ENCODE measurements at places on chromosomes 5 and 9.

GRCh38 chr5:111229221-111229835 lies 5.1 kb downstream of the CAMK4 start:
- no peak for DNase-seq

DNA sequence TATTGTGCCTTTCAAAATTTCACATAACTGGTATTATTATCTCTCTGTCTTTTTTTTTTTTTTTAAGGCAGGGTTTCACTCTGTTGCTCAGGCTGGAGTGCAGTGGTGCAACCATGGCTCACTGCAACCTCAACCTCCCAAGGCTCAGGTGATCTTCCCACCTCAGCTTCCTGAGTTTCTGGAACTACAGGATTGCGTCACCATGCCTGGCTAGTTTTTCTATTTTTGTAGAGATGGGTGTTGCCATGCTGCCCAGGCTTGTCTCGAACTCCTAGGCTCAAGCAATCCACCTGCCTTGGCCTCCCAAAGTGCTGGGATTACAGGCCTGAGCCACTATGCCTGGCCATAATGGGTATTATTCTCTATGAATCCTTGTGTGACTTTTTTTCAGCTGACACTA lies 402.3 kb upstream of the SMARCA2 start:
- no peak for DNase-seq

GRCh38 chr9:113258282-113258681 lies 17.1 kb downstream of the CDC26 start:
- DNase-seq: no peak

DNA sequence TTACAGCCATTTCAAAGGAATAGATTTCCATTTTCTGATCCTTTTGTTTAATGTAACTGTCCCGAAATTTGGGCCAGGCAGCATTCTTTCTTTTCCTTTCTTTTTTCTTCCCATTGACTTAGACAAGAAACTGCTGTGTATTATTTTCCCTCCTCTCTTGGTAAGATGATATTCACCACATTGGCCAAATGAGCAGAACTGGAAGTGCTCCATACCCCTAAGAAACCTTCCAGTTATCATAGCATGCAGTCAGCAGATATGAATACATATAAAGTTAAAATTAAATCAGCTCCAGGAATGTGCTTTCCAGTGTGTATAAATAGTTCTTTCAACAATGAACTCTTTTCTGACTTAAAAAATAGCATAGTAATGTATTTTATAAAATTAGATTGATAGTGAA lies 168.5 kb upstream of the GAS1 start:
- DNase-seq: no peak

DNA sequence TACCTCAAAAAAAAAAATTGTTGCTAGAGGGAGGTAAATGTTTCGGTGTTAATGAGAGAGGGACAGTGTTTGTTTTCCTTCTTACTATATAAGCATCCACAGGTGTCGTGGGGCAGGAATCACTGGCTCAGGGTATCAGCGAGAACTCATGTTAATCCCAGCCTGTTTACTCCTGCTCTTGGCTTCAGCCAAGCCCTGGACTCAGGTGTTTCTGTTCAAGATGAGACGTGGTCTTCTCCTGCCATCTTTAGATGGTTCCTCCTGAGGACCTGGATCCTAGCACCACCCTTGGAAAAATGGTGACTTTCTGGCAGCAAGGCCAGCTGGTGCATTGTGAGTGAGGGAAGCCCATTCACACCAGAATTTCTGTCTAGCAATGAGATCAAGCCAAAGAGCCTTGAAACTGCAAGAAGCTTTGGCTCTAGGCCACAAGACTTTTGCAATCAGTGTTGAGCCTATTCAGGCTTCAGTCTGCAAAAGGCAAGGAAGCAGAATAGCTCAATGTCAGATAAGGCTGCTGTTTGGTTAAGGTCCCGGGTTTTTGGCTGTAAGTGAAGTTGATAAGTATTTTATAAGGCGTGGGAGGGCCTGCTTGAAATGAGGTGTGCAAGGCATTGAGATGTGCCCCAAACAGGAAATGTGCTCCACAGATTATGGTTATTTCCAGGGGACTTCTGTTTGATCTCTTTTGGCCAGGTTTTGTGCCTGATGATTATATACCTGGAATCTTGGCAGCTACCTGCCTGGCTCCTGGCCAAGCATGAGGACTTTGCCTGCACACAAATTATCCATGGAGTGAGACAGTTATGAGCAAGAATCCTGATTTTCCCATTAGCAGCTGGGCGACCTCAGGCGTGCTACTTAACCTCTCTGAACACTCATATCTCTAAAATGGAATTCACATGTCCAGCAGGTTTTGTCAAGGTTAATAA lies 99.8 kb downstream of the TENT4A start:
- DNase-seq: no peak

GRCh38 chr5:99368726-99369125 lies 439.9 kb upstream of the CHD1 start:
- no peak for DNase-seq

- DNase-seq: no peak
These were observed 98.3 kb upstream of the PHYKPL start for GRCh38 chr5:178330791-178331404.

DNA sequence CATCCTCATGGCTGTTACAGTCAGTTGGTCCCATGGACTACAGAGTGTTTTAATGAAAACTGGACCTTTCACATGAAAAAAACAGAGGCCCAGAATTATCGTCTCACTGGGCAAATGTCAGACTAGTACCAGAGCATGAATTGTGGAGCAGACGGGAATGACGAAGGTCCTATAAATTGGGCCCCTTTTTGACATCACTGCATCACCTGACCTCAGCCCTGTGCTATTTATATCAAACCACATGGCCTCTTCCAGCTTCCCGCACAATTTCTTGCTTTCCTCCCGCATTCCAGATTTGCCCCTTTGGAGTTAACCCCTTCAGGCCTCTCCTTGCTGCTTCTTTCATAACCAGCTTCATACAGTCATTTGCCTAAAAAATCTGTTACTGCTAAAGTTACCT lies 301.7 kb downstream of the ATPSCKMT start:
- DNase-seq: no peak

DNA sequence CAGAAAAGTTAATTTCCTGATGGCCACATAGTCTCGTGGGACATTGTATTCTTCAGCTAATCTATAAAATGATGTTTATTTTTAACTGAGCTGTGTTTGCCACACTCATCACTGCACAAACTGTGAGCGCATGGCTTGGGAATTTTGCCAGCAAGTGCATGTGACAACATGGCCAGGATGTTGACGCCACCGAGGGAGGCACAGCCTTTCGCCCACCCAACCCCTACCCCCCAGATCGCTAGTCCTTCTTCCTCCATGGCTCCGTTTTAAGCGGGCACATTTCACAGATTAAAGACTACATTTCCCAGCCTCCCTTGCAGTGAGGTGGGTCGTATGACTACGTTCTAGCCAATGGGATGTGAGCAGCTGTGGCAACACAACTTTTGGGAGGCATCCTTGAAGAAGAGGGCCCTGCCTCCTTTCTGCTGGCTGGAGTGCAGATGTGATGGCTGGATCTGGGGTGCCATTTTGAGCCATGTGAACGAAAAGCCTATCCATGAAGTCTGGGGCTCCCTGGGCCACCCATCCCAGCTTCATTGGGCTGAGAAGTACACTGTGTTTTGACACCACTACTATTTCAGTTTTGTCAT lies 7.9 kb downstream of the NRARP start:
- DNase-seq: no peak

DNA sequence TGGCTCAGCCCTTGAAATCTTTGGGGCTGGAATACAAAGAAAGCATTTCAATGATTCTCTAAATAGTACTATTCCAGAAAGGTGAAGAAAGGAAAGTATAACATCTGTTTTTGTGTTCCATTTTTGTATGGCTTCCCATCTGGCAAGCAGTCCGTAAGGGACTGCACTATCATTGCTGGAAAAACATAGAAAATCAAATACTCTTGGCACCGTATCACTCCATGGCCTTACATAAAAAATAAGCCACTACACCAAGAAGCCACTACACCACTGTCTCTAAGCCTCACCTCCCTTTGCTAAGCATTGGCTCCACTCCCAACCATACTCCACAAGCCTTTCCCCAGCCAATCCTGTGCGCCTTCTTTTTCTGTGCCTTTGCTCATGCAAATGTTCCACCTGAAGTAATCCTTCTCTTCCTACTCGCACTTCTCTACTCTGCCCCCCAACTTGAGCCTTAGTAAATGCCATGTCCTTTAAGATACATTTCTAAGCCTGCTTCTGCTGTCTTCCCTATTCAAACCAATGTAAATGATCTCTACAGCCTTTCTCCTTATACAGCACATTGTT lies 454.6 kb upstream of the TUSC1 start:
- no peak for DNase-seq

DNA sequence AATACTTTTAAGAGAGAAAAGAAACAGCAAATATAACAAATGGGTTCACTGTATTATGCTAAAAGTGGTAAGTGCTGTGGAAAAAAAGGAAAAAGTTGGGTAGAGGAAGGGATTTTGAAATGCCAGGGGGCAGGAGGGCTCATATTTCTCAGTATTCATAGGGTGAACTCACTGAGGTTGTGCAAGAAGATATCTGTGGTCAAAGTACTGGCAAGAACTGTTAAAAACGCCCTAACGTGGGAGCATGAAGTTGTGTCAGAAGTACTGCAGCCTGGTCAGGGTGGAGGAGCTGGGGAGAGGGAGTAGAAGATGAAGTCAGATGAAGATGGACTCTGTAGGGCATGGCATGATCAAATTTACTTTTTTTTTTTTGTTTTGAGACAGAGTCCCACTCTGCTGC lies 31.2 kb upstream of the SLC28A3 start:
- no peak for DNase-seq

GRCh38 chr9:34493972-34494535 lies 28.7 kb downstream of the ENHO start:
- no peak for DNase-seq

- no peak for DNase-seq
These were observed 2.2 kb downstream of the LRRTM2 start for GRCh38 chr5:138872841-138873465.

Measured in head of caudate nucleus (tissue), 42 donors.